ENCODE measurements at places on chromosomes 5 and 9. TPM values are rescaled to one million over a fixed set of nuclear protein-coding genes. Genes with fewer than 3 reads are reported as not detected.

HK3 gene
- total RNA-seq, result 0.12 TPM

PCDHA1 gene
- total RNA-seq, result not detected

DNA sequence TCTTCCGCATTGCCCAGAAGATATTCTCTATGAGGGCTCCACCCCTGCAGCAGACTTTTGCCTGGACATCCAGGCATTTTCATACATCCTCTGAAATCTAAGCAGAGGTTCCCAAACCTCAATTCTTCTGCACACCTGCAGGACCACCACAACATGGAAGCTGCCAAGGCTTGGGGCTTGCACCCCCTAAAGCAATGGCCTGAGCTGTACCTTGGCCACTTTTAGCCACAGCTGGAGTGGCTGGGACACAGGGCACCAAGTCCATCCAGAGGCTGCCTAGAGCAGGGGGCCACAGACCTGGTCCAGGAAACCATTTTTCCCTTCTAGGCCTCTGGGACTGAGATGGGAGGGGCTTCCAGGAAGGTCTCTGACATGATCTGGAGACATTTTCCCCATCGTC is 60.7 kb downstream of the ADAMTSL1 start:
- no peak overlapping the region for H3K4me3 ChIP-seq
- no peak for DNase-seq
- H3K36me3 ChIP-seq, result no peaks in the 10 kb centered on the region
- no peak overlapping the region for H3K27ac ChIP-seq

DNA sequence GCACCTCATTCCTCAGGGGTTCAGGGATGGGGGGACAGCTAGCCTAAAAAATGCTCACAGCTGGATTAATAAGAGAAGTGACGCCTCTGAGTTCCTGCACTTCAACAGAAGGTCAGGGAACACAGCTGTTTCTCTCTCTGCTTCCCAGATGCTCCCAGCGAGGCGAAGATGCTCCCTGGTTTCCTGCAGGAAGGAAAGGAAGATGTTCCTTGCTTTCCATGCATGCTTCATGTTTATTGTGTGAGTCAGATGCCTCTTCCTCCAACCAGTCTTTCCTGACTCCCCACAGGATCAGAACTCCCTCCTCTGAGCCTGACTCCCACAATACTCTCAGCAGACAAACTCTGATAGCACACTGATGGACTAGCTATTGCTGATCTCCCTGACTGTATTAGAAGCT is 71.9 kb downstream of the MFAP3 start:
- no peak for DNase-seq
- H3K4me1 ChIP-seq, result no peaks in the 10 kb centered on the region
- no peak overlapping the region for H3K4me3 ChIP-seq
- H3K36me3 ChIP-seq, result no peaks in the 10 kb centered on the region

DNA sequence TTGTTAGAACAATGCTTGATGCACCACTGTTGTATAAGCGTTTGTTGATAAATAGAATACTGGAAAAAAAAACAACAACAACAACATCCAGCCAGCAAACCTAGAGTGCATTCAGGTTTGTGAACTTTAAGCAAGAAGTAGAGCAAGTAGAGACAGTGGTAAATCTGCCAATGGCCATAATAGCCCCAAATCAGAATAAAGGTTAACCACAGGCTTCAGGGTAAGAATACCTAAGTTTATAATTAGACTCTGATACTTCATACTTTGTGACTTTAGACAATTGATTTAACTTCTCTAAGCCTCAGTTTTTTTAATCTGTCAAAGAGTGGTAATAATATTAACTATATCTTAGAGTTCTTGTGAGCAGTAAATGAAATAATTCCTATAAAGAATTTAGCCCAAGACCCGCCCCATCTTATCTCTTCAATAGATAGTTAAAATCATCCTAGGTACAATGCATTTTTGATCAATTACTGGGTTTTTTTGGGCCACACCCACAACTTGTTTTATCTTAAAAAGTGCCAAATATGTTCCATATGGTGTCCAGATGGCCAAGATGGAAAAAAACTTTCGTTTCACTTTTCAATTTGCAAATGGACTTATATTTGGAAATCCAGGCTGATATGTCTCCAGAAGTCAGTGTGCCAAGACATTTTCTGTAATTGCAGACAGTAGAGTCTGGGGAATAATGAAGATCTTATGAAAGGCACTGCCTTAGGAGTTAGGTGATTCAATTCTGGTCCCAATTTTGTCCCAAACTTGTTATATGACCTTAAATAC is 24.5 kb upstream of the DPYSL3 start:
- H3K27ac ChIP-seq, result no peak overlapping the region
- DNase-seq, result no peak
- H3K4me3 ChIP-seq, result no peak overlapping the region
- H3K4me1 ChIP-seq, result no peaks in the 10 kb centered on the region
- H3K27me3 ChIP-seq, result no peaks in the 10 kb centered on the region
- H3K36me3 ChIP-seq, result no peaks in the 10 kb centered on the region

IFNK gene
- not detected for total RNA-seq

- H3K4me3 ChIP-seq, result no peak overlapping the region
- H3K4me1 ChIP-seq, result peaks cover 26% of the 10 kb centered on the region
- DNase-seq, result no peak
- no peaks in the 10 kb centered on the region for H3K27me3 ChIP-seq
These were observed 14.3 kb upstream of the LHX3 start for GRCh38 chr9:136219276-136219675.

GRCh38 chr5:39331861-39332381 is 32.4 kb downstream of the C9 start:
- no peaks in the 10 kb centered on the region for H3K4me1 ChIP-seq
- no peaks in the 10 kb centered on the region for H3K27me3 ChIP-seq
- H3K4me3 ChIP-seq, result no peak overlapping the region
- no peaks in the 10 kb centered on the region for H3K36me3 ChIP-seq
- H3K27ac ChIP-seq, result no peak overlapping the region
- DNase-seq, result no peak

CBY3 gene
- total RNA-seq, result not detected

GLIPR2 gene
- 13.7 TPM for total RNA-seq

DNA sequence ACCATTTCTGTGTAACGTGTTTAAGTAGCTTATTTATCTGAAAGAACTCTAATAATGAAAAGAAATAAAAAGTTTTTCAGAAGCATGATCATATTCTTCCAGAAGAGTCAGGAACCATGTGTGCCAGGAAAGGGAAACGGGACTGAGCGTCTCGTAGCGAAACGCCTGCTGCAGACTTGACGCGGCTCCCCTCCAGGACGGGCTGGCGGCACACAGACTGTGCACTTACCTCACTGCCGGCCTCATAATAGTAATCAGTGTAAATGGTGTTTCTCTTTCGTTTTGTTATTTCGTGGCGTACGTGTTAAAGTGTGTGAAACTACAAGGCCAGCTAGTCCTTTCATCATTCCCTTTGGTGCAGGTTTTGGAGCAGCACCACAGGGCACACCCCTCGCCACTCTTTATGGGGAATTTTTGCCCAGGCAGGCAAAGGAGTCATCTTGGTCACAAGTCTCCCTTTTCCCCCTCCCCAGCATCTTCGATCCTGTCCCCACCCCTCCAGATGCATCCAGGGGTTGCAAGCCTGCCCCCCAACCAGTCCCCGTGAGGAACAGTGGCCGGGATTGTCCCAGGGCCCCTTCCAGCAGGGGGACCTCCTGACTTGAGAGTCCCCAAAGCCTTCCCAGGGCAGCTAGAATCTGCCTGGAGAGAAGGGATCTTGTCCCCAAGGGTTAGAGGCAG is 233.1 kb downstream of the FANCC start:
- H3K4me1 ChIP-seq, result no peaks in the 10 kb centered on the region
- peaks cover 3% of the 10 kb centered on the region for H3K36me3 ChIP-seq
- H3K27ac ChIP-seq, result no peak overlapping the region

All from B cell (primary cell).